IPS DF 6.9 (cell line): ENCODE measurements at places on chromosomes 7 and 10.

GRCh38 chr7:26147030-26147429 lies 5.0 kb upstream of the NFE2L3 start:
- DNase-seq, result no peak

DNA sequence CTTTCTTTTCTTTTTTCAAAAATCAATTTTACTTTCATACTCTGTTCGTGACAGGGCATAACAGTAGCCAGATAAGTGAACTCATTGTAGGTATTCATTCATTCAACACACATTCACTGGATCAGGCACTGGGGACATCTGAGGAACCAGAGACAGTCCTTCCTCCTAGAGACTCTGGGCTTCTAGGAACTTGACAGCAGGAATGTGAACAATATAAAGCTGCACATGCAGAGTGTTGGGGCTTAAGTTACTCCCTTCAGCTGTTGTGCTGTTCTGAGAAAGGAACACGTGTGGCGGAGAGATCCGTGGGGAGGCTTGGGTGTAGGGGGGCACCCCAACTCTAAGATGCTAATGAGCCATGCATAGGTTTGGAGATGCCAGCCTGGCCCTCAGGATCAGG lies 120.4 kb downstream of the PKD1L1 start:
- no peak for DNase-seq

GRCh38 chr7:98284335-98285036 lies 3.0 kb downstream of the BRI3 start:
- no peak for DNase-seq

DNA sequence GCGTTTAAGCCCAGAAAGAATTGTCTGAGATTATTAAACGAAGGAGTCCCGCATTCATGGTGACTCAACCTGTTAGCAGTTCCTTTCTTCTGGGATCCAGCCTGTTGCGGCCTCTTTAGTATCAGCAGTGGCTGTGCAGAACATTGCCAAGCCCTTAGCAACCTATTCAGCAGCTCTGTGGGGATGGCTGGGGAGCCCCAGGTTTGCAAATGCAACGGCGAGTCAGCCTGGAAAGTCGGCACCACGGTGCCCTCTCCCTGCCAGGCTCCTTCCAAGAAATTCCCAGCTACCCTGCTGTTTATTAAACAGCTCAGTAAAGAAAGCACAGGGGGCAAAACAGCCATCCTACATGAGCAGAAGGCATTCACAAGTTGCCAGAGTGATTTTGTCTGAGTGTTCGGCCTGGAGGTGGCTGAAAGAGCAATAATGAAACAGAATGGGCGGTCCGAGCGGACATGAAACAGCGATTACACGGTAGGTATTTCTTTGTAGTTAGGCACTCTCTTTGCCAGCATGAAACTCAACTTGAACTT lies 198.3 kb downstream of the BAMBI start:
- peak; percentile 4 for DNase-seq

DNA sequence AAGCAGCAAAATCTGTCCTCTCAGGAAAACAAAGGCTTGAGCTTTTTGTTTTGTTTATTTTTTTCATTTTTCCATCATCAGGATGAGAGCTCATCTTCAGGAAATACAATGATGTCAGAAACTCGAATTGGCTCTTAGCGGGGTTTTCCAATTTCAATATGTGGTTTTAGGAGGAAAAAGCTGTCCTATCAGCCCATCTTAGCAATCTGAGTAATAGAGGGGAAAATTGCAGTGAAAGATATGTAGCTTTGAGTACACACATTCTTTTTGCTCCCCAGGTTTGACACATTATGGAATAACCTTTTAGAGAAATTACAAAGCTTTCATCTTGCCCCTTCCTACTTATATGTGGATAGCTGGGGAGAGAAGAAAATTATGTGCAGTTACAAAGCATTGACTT lies 113.6 kb upstream of the MYO3A start:
- no peak for DNase-seq

- DNase-seq, result no peak
These were observed 128.8 kb upstream of the SEM1 start for GRCh38 chr7:96838481-96838880.

- no peak for DNase-seq
These were observed 17.7 kb downstream of the SORBS1 start for GRCh38 chr10:95543459-95543858.

GRCh38 chr7:2280424-2280823 lies 33.8 kb downstream of the SNX8 start:
- DNase-seq, result no peak

- DNase-seq, result no peak
These were observed 7.8 kb downstream of the TAS2R41 start for GRCh38 chr7:143485500-143485899.

DNA sequence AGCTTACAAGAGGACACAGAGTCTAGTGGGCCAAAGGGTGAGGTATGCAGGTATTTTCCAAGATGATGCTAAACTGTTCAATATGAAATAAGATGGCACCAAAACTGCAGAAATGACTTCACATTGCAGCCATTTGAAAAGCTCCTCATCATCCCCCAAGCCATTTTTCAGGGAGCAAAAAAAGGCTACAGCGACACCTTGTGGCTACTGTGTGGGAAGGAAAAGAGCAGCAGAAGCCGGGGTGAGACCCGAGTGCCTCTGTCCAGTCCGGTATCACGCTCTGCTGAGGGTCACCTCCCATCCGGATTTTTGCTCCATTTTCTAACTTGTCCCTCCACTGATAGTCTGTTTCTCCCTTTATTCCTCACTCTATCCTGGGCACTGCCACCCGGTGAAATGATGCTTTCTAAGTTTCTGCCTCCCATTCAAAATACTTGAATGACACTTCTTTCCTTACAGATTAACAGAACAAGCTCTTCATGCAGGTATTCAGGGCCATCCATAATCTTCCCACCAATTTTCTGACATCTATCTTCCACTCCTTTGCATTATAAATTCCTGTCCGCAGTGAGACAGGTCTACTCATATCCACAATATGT lies 220.2 kb downstream of the DGKI start:
- DNase-seq, result peak; percentile 63

DNA sequence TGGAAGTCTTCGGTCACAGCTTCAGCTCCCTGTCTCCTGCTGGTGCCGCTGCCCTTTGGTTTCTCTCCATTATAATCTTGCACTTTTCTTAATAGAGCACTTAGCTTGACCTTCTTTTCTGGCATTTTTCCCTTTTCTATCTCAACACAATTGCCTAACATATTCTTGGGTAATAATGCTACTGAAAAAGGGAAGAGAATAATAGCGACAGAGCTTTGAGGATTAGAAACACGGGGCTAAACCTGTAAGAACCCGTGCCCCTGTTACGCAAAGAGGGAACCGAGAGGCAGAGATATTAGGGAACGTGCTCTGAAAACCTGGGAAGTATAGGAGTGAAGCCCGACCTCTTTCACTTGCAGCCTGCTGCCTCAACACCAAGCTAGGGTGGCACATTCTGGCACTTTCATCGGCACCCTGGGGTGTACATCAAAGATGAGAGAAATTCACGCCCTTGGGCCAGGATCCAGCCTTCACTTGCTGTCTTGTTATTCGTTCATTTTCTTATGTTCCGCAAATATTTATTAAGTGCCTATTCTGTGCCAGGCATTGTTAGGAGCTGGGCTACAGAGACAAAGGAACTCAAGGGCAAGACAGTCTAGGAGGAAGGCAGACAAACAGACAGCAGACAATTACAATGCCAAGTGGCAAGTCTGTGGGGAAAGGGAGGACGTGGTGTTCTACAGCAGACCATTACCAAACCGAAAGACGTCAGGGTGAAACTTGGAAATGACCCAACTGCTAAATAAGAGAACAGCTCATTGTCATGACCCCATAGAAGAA lies 33.0 kb upstream of the GALNTL5 start:
- DNase-seq, result no peak

GRCh38 chr10:37752334-37752875 lies 105.0 kb downstream of the ZNF248 start:
- no peak for DNase-seq

GRCh38 chr7:106331441-106332175 lies 46.8 kb upstream of the NAMPT start:
- no peak for DNase-seq

GRCh38 chr10:4725917-4726606 lies 99.9 kb upstream of the AKR1E2 start:
- DNase-seq, result no peak

DNA sequence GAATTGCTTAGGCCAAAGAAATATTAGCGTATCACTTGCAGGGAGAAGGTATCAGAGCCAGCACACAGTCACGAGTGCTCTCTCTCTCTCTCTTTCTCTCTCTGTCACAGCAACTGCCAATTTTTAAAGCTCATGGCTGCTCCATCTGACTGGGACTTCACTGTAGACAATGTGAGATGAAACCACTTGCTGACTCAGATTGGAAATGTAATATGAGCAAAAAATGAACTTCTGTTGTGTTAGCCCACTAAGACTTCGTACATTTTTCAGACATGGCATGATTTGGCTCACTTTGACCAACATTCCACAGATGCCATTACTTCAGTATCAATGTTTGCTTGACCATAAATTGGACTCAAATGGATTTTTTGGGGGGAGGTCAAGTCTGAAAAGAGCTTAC lies 68.1 kb downstream of the DGKB start:
- no peak for DNase-seq

GRCh38 chr10:110051487-110051886 lies 43.7 kb downstream of the ADD3 start:
- DNase-seq, result no peak

DNA sequence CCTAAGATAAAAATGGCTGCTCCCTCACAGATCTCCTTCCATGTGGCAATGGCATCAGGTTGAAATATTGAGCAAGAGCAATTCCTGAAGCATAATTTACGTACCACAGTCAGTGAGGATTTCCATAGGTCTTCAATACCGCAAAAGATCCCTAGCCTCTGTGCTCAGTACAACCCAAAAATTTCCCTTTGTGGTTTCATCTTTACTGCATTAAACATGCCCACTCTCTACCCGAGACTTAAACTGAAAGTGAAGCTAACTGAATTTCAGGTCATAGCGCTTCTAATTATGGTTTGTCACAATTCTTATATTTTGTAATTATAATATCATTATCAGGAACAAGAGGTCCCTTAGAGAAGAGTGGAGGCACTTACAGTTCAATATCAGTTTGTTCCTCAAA lies 1071.1 kb downstream of the XPNPEP1 start:
- DNase-seq, result no peak

- DNase-seq, result no peak
These were observed 43.2 kb downstream of the SRRM3 start for GRCh38 chr7:76244781-76245391.

DNA sequence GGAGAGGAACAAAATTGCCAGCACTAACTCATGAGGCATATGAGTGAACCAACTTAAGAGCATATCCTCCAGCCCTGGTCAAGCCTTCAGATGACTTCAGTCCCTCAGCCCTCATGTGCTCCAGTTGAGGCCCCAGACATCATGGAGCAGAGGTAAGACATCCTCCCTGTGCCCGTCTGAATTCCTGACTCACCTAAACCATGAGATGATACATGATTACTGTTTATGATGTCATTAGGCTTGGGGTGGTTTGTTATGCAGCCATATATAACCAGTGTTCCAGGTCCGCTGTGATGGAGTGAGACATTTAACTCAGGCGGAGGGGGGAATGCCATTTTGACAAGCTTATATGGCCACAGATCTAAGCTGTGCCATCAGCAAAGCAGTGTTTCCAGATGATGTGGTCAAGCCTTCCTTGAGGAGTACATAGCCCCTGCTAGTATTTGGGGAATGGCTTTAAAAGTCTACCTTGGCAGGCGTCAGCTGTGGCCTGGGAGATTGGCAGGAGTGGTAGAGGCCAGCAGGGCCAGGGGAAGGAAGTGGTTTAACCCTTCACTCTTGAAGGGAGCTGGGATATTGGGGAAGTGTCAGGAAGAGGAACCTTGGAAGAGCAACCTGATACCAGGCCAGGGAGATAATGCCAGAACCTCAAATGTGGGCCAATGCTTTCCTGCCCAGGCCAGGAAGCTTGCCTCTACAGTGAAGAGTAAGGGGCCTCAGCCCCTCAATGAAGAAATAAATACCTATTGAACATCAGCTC lies 343.0 kb upstream of the PODXL start:
- DNase-seq, result no peak

DNA sequence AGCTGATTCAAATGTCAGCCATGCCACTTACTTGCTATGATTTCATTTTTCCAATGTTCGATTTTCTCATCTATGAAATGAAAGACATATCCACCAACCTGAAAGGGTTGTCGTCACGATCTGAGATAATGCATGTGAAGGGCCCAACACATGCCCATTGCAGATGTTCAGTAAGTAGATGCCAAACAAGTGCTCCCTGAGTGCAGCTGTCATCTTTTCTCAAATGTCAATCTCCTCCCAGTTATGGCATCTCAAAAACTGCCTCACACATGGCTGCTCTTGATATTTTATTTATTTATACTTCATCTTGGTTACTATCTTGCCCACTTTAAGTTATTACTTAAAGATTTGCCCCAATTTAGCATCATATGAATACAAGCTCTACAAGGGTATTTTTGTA lies 16.8 kb downstream of the CPEB3 start:
- no peak for DNase-seq

GRCh38 chr10:120456143-120456625 lies 843 bp upstream of the PLPP4 start:
- no peak for DNase-seq
